Erythroblast (primary cell): ENCODE measurements at places on chromosomes 7 and 10.

DNA sequence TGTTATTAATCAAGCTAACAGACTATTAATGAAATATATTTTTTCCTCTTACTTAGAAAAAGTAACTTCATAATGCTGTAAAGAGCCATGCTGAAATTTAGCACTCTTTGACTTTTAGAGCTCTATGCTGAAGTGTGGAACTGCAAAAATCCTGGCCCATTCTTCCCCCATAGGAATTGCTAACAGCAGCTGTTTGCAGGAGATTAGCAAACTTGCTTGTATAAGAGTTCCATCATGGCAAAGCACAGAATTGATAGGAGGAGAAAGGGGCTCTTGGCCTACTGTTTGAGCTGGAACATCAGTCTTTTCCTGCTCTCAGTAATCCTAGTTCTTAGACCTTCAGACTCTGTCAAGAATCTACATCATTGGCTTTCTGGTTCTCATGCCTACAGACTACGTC is 18.3 kb upstream of the GNAT3 start:
- DNase-seq, result peak; percentile 17

- no peak for DNase-seq
Measured at GRCh38 chr7:112120696-112121217, 85.4 kb downstream of the DOCK4 start.

DNA sequence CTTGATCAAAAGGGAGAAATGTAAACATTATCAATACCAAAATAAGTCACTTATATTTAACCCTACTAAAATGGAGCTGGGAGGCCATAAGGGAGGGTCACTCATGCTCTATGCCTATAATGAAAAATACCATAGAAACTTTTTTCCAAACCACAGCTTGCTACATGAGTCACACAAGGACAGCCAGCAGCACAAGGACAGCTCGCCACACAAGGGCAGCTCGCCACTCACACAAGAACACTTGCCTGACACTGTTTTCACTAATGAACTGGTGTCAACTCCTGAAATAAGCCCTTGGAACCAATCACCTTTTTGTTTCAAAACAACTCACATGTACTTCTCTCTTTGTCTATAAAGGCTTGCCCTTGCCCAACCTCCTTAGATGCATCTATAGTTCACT is 43.3 kb downstream of the FRMPD2 start:
- DNase-seq, result no peak

DNA sequence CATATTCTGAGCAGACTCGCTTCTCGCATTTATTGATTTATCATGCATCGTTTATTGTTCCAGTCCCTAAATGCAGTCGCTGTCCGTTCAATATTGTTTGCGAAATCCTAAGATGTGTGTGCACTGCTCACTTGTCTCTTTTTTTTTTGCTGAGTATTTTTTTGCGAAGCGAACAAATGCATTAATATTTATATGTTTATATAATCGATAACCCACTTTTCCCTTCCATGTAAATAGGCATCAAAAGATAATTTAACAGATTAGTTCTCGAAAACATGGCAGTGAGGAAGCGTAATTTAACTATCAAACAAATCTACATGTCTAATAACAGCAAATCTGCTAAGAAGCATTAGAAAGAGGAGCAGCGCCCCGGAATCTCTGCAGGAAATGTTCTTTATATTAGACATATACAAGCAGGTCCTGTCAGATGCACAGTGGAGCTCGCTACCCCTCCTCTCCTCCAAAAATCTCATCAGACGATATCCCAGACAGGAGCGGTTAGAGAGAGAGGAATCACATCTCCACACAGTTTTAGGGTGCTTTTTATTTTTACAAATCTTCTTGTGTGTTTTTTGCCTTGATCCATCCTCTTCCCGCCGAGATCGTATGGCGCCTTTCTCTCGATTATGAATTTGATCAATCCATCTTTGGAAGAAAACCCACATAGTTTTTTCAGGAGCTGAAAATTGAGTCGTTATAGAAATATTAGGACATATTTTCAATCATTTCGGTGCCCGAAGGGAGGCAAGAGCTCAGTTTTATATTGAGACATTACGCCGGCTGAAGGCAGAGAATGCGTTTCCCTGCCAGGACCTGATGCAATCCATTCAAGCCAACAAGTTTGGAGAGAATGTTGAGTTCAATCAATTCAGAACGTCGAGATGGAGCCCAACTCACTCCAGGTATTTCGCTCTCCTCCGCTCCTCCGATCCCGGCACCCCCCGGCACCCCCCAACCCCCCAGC is at the start of gene ARID5B:
ARID5B (plus strand) TSS at position 871 of the 964 bp plus-strand sequence; CDS start at position 882, 11 bp downstream.
- DNase-seq, result peak; percentile 70

DNA sequence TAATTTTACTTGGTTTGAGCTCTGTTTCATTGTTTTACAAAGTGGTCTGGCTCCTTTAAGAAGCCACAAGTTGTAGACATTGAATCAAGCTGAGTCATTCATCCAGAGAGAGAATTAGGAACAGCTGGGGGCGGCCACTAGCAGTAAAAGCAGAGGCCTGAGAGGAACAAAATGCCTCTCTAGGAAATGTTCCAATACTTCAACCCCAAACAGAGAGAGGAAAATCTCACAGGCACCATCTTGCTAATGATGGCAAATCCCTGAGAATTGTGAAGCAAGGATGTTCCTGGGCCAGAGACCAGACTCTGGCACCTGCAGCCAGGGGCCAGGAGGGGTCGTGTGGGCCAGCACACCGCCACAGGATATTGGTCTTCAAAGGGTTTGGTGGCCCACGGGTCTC is 26.5 kb upstream of the TRIL start:
- no peak for DNase-seq

DNA sequence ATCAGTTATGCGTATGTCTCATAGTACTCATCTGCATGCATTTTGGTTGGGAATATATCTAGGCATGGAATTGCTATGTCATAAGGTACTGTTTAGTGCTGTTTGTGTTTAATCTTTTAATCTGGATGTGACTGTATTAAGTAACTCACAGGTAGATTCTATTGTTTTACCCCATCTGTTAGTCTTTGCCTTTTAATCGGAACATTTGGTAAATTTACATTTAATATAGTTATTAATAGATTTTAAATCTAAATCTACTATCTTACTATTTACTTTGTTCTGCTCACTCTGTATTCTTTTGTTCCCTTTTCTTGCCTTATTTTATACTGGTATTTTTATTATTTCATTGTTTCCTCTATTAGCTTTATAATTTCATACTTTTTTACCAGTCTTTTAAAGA is 10.6 kb upstream of the ITGA8 start:
- no peak for DNase-seq

DNA sequence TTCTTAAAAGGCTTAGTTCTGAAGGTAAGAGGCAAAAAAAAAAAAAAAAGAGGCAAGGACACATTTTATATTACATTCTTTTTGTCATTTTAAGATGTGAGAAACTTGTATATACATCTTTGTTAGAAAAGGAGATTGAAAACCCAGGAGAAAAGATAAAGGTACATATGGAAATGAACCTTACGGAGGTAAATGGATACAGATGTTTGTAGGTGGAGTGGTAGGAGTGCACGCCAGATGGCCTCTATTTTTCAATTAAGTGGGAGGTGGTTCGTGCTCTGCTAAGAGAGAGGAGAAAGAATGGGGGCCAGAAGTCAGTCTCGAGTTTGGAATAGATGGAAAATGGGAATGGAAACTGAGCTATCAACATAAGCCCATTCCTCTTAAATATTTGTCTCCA is 622.5 kb upstream of the GHITM start:
- DNase-seq, result no peak

DNA sequence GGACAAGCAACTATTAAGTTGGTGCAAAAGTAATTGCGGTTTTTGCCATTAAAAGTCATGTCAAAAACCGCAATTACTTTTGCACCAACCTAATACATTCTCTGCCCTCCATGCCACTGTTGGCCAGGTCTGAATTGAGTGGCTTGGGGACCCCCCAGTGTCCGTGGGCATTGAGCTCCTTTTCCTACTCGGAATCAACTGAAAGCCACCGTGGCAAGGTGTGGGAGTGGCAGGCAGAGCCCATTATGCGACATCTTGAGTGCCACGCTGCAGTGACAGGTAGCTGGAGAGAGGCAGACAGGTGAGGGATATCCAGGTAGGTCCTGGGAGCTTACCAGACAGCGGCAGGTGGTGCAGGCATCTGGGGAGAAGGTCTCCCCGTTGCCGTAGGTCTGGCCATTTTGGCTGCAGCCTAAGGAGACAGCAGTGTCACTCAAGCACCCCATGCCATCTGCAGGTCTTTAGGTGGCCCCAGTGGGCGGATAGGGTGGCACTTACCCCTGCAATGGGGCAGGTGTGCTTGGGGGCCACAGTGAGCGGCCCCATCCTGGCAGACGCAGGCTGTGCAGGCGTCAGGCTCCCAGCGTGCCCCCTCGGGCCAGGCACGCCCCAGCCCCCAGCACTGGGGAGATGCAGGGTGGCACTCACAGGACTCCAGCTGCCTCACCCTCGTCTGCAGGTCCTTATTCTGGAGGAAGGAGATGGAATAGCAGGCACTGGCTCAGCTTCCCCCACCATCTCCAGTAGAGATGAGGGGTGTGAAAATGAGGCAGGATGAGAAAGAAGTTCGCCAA is 3.5 kb downstream of the KCP start:
- no peak for DNase-seq

- no peak for DNase-seq
Measured at GRCh38 chr10:7084280-7085005, 326.4 kb downstream of the SFMBT2 start.

DNA sequence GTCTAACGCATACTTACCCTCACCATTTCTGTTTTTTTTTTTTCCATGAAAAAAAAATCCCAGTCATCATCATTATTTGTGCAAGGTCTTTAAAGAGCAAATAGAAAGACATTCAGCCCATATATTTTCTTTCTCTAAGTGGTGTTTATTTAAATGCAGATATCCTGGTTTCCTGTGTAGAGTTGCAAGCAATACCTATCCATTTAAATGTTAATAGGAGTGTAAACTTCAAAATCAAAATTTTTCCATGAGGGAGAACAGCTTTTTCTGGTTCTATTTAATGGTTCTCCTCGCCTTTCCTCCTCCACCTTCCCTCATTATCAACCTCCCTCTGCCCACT is 120.1 kb upstream of the AGK start:
- DNase-seq, result no peak

DNA sequence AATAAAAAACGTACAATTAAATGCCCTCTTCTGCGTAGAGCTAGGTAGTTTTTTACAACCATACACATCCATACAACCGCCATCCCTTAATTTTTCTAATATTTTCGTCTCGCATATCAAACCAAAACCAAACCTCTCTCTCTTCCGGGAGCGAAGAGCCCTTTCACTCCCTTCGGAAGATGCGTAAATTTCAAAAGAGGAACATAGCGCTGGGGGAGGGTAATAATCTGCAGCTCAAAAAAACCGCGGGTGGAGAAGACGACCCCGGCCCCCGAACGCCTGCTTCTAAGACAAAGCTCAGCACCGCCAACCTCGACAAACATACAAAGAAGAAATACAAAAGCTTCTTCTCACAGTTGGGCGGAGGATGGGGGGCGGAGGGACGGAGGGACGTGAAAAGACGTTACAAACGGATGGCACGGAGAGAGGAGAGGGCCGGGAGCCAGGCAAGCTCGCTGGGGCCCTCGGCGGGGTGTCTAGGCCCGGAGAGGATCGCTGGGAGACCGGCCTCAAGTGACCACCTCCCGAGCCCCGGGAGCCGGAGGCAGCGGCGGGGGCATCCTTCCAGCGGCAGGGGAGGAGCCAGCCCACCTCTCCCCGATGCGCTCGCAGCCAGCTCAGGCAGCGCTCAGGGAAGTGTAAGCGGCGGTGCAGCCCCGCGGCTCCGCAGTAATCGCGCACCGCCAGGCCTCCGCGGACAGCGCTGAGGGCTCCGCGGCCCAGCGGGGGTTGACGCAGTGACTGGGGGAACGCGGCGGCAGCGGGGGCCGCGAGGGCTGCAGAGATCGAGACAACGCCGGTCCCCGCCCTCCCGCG is 851 bp downstream of the MKRN1 start:
- DNase-seq, result peak; percentile 74

DNA sequence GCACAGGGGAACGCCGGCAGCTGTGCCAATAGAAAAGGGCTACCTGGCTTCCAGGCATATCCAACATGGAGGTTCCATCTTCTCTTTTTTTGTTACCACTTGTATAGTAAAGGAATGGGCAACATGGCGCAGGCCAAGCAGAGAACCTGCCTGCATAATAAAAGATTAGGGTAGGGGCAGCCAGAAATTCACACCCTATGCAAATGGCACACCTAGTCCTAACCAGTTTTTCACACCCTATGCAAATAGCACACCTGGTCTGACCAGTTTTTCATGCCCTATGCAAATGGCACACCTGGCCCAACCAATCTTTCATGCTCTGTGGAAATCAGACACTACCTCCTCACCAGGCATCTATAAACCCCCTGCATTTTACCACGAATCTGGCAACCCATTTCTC is 369.5 kb downstream of the IPMK start:
- DNase-seq, result no peak

- peak; percentile 40 for DNase-seq
Measured at GRCh38 chr7:130959743-130960207, 225.8 kb upstream of the KLF14 start.

GRCh38 chr7:150626696-150627095 is 5.5 kb downstream of the GIMAP6 start:
- no peak for DNase-seq

- no peak for DNase-seq
Measured at GRCh38 chr10:14595526-14596182, 179.0 kb downstream of the FAM107B start.

DNA sequence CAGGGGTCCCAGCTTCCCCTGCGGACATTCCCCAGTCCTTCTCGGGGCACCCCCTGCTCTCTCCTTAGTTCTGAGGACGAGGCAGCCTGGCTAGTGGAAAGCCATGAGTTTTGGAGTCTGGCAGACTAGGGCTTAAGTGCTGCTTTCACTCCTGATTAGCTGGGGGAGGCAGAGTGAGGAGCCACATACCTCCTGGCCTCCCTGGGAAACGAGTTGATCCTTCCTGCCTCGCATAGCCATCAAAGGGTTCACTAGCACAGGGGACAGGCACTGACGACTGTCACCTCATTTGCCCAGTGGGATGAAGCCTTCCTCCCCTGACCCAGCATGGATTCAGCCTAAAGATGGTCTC is 402.5 kb downstream of the RPS24 start:
- no peak for DNase-seq

GRCh38 chr7:98210513-98211220 is 572 bp upstream of the BHLHA15 start:
- no peak for DNase-seq

GRCh38 chr10:58544135-58544534 is 31.5 kb downstream of the BICC1 start:
- DNase-seq, result no peak

DNA sequence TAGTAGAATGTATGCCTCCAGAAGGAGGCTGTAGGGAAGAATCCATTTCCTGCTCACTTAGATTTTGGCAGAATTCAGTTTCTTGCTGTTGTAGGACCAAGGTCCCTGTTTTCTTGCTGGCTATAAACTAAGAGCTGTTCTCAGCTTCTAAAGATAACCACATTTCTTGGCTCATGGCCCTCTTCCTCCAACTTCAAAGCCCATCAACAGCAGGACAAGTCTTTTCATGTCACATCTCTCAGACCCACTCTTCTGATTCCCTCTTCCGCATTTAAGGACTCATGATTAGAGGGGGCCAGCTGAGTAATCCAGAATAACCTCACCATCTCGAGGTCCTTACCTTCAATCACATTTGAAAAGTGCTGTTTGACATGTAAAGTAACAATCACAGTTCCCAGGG is 8.2 kb upstream of the LSM8 start:
- DNase-seq, result no peak

GRCh38 chr7:128427289-128427891 is 17.6 kb upstream of the IMPDH1 start:
- DNase-seq, result peak; percentile 43
